ENCODE measurements at places on chromosomes 3 and 15.
A peak's percentile ranks its signal among the peaks of the same experiment; 100 is the strongest.

DNA sequence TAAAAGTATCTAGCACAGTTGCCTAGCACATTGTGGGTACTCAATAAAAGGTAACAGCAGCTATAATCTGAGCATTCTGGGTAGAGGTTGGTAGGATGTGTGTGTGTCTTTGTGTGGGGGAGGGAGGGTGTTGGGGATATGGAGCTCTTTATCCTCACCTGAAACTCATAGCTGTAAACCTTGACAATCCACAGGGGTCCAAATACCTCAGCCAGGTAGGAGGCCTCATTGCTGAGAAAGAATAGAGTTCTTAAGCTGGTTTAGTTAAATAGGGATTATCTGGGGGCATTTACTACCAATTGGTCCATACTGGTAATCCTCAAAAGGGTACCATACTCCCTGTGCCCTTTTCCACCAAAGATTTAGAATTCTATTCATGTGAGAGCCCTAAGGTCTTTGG, 3.9 kb downstream of the SERF2 start:
- no peak for DNase-seq

DNA sequence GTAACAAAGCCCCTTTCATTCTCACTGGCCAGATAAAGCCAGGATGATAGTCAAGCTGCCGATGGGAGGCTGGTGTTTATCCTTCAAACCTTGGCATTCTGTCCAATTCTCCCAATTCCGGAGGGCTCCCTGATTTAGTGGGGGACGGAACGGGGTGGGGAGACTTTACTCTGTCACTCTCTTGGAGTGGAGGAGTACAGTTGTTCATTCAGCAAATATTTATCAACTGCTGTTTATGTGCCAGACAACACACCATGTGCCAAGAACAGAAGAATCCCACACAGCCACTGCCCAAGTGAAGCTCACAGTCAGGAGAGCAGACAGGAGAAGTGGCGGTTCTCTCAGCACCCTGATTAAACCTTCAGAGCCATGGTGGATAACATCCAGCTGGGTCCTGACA, 63.3 kb downstream of the WNT5A start:
- no peak for DNase-seq

GRCh38 chr3:52286777-52287110, 884 bp upstream of the GLYCTK start:
- DNase-seq: no peak

GRCh38 chr3:54901906-54902685, 25.8 kb downstream of the LRTM1 start:
- DNase-seq: no peak

- DNase-seq: no peak
Observed at GRCh38 chr3:52824037-52824436, 6.4 kb downstream of the ITIH4 start.

- no peak for DNase-seq
Observed at GRCh38 chr15:60673918-60674558, 195.1 kb upstream of the ICE2 start.

- peak; percentile 40 for DNase-seq
Observed at GRCh38 chr3:133330065-133330464, 69.8 kb upstream of the BFSP2 start.

GRCh38 chr15:90097475-90097874, 4.8 kb downstream of the IDH2 start:
- DNase-seq: no peak

DNA sequence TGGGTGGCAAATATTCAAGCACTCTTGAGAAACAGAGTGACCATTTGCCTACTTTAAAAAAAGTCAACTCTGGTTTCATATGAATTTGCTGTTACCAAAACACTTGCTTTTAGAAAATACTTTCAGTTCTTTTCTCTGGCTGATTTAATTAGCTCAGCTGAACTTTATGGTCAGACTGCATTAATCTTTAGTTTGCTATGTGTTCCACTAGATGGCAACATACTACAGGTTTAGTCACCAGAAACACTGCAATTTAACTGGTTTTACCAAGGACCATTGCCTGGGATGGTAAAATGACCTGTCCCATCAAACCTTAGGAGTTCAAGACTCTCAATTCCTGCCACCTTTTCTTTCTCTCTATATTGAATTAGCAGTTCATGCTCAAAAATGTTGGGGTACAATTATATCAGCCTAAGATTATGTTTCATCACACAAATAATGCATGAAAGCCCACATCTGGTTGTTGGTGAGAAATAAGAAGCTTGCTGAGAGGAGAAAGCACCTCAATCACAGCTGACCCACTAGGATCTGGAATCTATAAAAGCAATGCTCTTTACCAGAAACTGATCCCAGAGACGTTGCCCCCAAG, 14.2 kb downstream of the EIF4E3 start:
- peak; percentile 39 for DNase-seq
